ENCODE measurements at places on chromosomes 2 and 18. TPM values are rescaled to one million over a fixed set of nuclear protein-coding genes. Genes with fewer than 3 reads are reported as not detected.

DNA sequence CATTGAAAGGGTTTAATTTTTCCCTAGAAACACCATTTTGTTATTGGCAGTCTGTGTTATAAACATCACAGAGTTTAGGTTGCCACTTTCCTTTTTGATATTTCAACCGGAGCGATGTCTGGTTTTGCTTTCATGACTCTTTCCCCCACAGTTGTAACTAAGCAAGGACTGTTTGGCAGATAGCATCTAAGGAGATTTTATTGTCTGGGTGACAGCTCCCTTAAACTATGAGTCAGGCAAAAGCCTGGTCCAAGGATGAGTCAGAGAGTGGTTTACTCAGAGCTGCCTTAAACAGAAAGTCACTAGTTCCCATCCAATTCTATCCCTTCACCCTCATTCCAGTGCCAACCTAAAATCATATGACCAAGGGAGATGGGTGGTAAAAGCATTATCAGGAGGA is 341.6 kb upstream of the VWC2L start:
- DNase-seq = no peak

DNA sequence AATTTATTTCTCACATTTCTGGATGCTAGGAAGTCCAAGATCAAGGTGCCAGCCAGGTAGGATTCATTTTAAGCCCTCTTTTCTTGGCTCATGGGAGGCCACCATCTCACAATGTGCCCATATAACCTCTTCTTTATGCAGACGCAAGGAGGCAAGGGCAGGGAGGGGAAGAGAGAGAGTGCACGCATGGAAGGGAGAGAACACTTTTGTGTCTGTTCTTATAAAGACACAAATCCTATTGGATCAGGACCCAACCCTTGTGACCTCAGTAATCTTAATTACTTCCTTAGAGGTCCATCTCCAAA is 32.5 kb downstream of the CMPK2 start:
- DNase-seq = no peak

The SERPINB4 gene
- total RNA-seq = not detected

DNA sequence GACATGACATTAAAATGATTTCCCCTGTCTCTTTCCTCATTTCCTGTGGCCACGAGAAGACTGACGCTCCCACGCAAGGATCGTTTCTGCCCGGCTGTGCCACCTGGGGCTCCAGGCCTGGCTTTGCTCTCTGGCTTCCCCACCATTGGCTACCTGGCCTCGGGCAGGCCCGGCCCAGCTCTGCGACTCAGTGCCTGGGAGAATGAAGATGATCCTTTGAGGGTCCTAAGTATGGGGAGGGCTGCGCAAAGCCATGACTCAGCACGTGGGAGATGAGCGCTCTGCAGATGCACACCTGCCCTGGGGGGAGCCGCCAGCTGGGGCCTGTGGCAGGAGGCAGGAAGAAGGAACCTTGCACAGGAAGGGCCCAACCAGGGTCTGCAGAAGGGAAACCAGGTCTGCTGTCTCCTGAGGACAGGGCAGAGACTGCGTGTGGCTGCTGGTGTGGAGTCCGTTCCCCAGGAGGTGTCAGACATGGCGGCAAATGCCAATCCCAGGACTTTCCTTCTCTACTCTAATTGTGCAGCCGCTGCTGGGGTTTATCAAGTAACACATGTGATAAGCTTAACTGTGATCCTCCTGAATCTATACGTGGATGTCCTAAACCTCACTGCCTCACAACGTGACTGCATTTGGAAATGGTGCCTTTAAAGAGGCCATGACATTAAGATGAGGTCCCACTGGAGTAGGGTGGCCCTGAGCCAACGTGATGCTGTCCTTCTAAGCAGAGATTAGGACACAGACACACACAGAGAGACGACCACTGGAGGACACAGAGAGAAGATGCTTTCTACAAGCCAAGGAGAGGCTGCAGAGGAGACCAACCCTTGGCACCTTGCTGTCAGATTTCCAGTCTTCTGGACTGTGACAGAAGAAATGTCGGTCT is 32.9 kb downstream of the MBP start:
- no peak for DNase-seq

DNA sequence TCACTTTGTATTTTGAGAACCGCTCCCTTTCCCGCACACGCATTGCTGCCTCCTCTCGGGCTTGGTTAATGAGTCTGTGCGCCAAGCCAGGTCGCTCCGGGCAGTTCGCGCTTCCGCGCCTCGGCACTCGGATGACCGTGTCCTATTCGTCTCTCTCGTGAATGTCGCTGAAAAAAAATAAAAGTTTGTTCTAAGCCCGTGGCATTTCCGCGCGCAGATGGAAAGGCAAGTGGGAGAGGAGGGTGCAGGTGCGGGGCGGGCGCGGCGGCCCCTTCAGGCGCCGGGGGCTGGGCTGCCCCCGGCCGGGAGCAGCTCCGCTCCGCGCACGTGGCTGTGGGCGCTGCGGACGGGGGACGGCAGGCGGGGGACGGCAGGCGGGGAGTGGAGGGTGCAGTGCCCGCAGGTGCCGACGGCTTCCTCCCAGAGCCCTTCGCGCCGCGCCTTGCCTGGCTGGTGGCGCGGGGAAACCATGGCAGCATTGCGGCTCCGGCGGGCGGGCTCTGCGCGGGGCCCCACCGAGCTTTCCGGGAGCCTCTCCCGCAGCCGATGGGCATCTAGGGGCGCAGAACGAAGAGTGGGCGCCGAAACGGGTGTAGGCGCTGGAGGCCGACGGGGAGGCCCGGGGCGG is 159.6 kb upstream of the SIX2 start:
- DNase-seq = no peak
